ENCODE measurements at places on chromosomes 5 and 9.

- DNase-seq = no peak
Observed at GRCh38 chr9:38318759-38319495, 73.6 kb upstream of the ALDH1B1 start.

DNA sequence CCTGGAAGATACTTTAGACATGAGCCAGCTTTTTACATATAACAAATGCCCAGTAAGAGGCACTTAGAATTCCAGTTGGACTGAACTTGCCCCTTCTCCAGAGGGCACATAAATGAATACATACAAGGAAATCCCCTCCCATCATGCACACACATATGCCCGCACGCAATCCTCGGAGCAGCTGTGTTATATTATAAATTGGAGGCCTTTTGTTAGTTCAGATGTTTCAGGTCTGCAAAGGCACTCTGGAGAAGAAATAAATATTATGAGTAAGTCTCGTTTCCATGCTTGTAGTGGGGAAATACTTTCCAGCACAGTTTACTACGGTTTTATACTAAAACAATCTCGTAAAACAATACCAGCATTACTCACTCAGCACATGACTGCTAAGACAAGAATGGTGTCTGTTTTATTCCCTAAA is 17.6 kb upstream of the MUSK start:
- DNase-seq = no peak

DNA sequence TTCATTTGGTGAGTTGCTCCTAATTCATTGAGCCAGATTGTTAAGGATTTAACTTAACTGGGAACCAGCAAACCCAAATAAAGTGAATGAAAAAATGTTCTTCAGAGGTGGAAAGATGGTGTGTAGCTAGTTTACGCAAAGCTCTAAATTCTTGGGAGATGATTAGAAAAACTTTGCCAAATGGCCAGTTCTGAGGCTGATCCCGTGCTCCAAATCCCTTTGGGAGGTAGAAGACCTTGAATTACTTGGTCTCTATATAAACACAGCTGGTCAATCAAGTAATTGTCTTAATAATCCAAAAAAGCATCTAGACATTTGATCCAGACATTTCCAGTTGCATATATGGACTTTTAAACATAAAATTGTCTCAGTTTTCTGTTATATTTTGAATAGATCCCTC is 11.4 kb downstream of the ACTL7B start:
- no peak for DNase-seq

DNA sequence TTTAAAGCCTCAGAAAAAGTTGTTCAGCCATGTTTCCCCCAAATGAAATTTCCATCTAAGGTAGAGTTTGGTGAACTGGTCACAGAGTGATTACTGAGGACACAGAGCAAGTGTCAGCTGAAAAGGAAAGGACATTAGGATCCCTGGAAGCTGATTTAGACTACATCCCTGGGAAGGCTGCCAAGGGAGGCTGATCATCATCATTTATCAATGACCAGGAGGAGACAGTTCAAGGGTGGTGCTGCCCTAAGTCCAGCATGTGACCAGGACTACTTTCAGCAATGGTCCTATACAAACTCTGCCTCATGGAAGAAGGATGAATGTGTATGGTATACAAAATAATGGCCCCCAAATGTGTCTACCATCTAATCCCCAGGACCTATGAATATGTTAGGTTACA is 120.6 kb downstream of the PIK3R1 start:
- no peak for DNase-seq

GRCh38 chr9:137269231-137269772 is 8.2 kb upstream of the TOR4A start:
- no peak for DNase-seq

DNA sequence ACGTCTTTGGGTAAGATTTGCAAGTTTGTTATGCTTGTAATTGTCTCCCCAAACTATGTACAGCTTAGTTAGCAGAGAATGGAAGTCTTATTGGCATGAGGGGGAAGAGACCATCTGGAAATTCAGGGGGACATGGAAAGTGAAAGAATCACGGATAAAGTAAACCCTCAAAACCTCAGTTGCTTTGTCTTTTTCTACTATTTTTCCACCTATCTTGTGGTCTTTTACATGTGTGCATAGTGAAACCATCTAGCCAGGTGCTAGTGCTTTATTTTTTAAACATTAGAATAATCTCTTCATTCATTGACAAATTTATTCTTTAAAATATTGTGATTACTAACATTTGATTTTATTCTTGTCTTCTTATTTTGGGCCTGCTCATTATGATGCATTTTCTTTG is 441.1 kb upstream of the RORB start:
- DNase-seq = no peak

DNA sequence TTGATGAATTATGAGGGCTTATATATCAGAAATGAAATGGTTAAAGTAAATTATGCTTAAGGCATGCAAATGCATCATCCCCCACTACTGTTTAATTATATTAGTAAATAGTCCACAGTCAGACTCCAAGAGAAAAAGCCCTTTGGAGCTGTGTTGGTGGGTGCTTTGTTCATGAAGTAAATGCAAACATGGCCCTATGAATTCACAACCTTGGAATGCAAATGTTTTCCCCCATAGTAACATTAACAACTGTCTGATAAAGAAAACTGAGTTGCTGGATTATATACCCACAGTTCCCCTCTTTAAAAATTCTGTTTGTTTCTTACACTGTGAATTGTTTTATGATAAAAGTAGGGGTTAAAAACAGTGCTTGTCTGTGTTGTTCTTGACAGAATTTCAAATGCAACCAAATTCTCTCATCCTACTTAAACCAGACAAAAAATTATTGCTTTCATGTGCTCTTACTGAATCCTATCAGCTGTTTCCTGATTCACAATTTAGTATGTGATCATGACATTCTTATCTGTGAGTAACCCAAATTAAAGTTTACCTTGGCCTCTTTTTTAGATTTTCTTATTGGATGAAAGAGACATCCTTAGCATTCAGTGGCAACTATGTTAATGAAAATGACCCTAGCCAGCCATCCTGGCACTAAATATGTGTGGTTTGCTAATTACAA is 48.5 kb upstream of the SNCAIP start:
- no peak for DNase-seq

DNA sequence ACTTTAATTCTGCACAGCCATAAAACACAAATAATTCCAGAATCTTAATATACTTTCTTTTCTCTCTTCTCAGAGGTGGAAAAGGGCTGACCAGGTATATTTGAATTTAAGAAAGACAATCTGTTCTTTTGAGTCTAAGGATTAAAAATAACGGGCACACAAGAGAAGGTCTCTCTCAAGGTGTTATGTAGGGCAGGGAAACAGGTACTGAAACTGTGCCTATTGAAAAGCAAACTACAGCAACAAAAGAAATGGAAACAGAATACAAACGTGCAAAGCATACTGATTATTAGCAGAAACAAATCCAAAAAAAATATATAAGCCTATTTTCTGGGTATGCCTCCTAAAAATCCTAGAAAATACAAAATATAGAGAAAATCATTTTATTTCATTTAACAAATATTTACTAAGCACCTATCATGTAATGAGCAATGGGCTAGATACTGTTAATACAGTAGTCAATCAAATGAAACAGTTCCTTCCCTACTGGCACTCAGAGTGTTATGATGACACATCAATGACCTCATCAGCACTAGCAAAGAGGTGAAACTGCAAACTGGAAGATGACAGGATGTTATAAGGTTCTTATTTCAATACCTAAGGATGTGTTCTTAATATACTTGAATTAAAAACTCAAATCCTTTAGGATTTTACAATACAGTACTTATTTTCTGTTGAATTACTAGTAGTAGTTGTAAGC is 87.7 kb downstream of the AUH start:
- no peak for DNase-seq

DNA sequence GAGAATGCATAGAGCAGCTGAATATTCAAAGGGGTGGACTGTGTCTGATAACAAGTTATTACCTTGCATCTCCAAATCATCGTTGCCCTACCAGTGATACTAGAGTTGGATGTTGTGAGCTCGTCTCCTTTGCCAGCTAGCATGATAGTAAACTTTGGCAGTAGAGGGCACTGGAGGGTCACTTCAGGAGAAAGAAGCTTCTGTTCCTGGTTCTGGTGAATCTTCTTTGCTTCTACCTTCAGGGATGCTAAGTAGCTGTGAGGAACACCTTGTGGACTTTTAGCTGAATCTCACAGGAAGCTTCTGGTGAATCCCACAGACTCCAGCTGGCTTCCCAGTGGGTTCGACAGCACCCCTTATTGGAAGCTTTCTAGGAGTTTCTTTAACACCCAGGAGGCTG is 626.6 kb upstream of the SGCD start:
- no peak for DNase-seq

DNA sequence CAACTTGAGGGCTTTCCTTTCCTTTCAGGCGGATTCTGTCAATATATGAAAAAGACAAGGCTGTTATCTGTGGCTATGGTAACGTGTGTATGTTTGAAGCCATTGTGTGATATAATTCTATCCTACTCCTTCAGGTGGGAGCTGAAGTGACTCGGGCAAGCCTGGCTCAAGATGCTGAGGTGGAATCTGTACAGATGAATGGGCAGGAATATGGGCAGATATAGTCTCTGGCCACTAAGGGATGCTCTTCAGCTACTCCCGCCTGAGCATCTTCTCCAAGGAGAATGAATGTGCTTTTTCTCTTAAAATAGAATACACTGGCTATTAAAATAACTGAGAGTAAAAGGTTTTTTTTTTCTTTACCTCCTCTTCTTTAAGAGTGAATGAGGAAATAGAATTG is 244.8 kb downstream of the ADGRV1 start:
- DNase-seq = no peak

DNA sequence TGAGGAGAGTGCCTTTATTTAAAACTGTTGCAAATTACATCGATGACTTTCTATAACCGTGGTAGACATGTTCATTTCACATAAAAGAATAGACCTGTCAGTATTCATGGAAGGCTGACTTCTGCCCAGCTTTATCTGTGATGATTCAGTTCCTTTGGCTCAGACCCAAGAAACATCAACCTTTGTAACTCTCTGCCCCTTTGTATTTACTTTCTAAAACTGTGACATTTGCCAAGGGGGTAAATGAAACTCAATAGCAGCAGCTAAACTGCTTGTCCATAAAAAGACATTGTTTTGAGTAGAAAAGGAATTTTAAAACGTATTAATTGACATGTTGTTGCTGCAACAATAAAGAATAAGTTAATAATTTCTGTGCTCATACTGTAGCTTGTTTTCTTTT is 137.8 kb upstream of the ANKH start:
- DNase-seq = no peak

Measured in Right ventricle myocardium inferior (tissue), 1 donor.